ENCODE measurements at places on chromosomes 2 and 18.

- no peak for DNase-seq
Measured at GRCh38 chr2:29879456-29879855, 41.9 kb downstream of the ALK start.

GRCh38 chr2:126761256-126761980 lies 105.5 kb downstream of the GYPC start:
- DNase-seq: no peak

- DNase-seq: no peak
Measured at GRCh38 chr18:9741793-9742523, 33.9 kb downstream of the RAB31 start.

DNA sequence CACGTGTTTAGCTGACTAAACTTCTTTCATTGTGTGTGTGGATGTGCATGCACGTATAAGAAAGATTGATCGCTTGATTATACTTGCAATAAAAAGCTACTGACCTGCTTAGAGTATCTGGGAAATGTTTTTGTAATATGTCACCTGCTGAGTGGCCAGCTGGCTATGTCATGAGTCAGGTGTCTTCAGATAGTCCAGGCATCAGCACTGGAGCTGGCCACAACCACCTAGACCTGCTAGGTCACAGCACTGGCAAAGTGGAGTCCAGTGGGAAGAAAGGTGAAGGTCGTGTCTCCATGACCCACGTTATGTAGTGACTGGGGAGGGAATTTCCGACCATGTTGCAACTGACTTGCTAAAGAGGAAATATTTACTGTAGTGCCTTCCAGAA lies 147.0 kb downstream of the ESCO1 start:
- DNase-seq: no peak

GRCh38 chr2:197453914-197454398 lies 604 bp downstream of the COQ10B start:
- DNase-seq: peak; percentile 23

DNA sequence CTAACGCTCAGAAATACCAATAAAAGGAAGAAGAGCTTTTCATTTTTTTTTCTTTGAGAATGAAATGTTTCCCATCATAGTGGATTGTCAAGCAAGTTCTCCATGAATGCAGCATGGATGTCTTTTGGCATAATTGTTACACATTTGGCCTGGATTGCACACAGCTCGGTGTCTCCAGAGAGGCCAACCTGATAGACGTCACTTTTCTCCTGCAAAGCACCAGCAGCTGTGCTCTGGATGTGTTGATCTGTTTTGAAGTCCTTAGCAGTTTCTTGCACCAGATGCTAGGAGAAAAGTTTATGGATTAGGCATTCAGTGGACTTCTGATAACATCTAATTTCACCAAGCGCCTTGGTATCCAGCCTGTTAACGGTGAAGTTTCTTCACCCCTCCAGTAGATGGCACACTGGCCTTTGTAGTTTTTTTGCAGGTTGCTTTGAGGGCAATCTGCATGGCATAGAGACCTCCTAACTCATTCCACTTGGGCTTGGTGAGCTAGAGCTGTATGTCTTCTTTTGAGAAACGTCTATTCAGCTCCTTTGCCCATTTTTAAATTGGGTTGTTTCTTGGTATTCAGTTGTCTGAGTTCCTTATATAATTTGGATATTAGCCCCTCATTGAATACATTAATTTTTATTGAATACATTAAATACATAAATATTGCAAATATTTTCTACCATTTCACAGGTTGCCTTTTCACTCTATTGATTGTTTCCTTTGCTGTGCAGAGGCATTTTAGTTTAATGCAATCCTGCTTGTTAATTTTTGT lies 59.7 kb downstream of the PTH2R start:
- DNase-seq: no peak

DNA sequence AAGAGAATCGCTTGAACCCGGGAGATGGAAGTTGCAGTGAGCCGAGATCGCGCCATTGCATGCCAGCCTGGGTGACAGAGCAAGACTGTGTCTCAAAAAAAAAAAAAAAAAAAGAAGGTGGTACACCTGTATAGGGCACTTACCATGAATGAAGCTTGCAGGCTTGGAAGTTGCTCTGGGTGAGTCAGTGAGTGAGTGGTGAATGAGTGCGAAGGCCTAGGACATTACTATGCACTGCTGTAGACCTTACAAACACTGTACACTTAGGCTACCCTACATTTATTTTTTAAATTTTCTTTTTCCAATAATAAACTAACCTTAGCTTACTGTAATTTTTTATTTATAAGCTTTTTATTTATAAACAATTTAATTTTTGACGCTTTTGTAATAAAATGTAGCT lies 78.4 kb upstream of the ATG16L1 start:
- DNase-seq: no peak

DNA sequence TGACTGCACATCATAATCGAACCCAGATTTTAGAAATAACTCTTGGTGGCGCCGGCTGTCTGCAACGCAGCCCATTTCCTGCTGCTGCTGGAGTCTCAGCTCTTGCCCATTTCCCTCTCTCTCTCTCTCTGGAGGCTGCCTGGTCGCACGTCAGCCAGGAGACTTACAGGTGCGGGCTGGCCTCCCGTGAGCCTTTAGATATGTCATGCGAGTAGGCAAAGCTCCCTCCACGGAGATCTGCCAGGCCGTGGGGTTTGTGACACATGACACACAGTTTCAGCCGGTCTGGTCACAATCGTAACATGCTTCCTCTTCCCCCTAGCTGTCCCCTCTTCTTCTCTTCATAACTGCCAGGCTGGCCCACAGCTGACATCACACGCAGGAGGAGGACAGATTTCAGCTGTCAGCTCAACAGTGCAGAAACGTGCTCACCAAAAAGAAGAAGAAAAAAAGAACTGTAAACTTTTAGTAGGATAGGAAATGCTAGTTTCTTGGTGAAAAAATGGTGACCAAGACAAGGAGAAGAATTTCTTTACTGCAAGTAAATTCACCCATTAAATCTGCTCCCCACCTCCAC lies 489.3 kb downstream of the ZNF516 start:
- DNase-seq: no peak

- DNase-seq: no peak
Measured at GRCh38 chr2:98759338-98759737, 28.4 kb upstream of the MGAT4A start.

All from CD8-positive, alpha-beta T cell (primary cell).